Stimulated activated CD4-positive, alpha-beta T cell treated with anti-CD3 and anti-CD28 coated beads, Interleukin-1b, Interleukin-23, amount 100 ng/mL, for 4 hours (primary cell): ENCODE measurements at places on chromosomes 11 and 22.

- no peak for DNase-seq
Observed at GRCh38 chr22:46233231-46233630, 16.9 kb downstream of the CDPF1 start.

DNA sequence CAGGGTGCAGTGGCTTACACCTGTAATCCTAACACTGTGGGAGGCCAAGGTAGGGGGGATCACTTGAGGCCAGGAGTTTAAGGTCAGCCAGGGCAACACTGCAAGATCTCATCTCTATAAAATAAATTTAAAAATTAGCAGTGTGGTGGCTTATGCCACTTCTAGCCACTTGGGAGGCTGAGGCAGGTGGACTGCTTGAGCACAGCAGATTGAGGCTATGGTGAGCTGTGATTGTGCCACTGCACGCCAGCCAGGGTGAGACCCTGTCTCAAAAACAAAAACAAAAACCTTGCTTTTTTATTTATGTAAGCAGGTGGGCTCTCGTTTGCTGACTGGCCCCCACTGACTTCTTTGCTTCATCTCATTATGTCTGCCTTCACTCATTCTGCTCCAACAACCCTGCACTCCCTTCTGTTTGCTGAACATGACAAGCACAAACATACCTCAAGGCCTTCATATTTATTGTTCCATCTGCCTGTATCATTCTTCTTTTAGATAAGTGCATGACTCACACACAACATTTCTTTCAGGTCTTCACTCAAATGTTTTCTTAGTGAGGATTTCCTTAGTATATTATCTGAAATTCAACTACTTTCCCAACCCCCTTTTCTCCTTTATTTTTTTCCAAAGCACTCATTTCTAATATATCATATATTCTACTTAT, 32.4 kb upstream of the CLNS1A start:
- DNase-seq = no peak

DNA sequence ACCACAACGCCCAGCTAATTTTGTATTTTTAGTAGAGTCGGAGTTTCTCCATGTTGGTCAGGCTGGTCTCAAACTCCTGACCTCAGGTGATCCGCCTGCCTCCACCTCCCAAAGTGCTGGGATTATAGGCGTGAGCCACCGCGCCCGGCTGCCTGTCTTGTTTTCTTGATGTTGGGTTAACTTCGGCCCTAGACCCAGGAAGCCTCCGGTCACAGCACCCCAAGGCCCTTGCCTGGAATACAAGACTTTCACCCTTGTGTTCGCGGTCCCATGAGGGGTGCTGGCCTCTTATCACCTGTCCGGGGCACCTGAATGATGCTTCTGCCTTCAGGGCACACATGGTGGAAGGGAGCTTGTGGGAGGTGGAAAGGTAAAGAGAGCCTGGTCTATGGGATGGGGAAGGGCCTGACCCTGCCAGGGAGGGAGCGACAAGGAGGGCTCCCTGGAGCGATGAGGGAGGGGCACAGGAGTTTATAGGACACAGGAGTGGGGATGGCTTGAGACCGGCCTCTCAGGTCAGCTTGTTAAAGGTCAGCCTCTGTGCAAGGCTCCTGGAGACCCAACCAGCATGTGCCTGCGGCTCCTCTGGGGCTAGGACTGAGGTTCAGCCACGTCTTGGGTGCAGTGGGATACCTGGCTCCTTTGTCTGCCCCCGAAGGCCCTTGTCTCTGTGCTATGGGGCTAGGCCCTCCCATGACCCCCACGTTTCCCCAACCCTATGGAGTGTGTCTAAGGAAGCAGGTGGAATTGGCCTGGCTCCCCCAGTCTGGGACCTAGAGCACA, 34.7 kb upstream of the GRAMD4 start:
- DNase-seq = no peak

GRCh38 chr11:86551288-86552092, 120.9 kb downstream of the ME3 start:
- no peak for DNase-seq

GRCh38 chr11:112499153-112499880, 238.7 kb upstream of the PLET1 start:
- no peak for DNase-seq

DNA sequence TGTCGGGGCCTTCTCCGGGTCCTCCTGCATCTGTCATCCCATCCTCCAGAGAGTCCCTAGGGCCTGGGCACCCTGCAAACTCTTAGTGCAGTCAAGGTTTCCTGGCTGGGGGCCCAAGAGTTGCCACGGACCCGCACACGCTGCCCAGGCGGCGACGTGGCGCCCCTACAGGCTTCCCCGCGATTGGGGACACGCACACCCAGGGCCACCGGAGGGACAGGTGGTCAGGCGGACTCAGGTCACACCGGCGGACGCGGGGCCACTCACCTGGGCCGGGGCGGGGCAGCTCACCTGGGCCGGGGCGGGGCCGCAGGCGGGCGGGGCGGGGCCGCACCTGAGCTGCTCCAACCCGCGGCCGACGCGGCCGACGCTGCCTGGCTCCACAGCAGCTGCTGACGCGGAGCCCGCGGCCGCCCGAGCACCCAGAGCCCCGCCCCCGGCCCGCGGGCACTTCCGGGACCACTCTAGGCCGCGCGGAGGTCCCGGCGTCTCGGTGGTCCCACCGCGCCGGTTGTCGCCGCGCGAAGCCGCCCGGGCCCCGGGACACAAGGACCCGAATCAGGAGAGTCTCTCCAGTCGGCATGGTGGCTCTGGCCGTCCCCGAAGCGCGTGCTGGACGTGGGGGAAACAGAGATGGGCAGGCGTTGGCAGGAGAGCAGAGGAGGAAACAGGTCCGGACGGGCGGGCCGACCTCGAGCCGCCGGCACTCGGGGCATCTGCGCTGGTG, at the start of gene ZNF70:
ZNF70 (minus strand) TSS at position 399 of the 727 bp plus-strand sequence. CDS start 5,972 bp downstream, outside the sequence.
- DNase-seq = peak; percentile 75

GRCh38 chr22:44037519-44038375, 13.6 kb downstream of the PARVB start:
- DNase-seq = no peak

DNA sequence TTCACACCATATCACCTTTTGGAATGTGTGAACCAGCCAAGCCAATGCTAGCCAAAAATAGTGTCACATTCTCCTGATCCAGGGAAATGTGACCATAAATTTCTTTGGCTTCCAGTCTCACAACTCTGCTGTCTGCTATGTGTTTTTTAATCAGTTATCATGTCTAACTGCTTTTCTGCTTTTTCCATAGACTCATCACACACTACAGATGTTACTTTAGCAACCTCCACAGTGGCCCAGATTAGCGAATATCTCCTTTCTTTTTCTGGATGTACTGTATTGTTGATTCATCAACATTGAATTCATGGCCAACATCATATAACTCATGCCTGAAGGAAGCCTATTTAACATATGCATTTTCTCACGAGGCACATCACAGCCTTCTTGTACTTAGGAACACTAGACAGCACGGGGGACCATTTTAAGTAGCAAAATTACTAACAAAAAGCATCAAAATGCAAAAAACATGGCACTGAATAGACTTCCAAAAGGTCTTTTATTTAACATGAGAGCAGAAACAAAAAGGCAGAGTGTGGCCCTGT, 73.1 kb upstream of the POU2AF2 start:
- no peak for DNase-seq

- DNase-seq = no peak
Observed at GRCh38 chr11:1924646-1925372, 5.3 kb downstream of the TNNT3 start.

- no peak for DNase-seq
Observed at GRCh38 chr11:1225386-1226225, 2.7 kb downstream of the MUC5B start.

- no peak for DNase-seq
Observed at GRCh38 chr22:27377501-27378295, 423.9 kb downstream of the MN1 start.
